ENCODE measurements at places on chromosomes 2 and 18.

GRCh38 chr2:178195390-178196166, 1.3 kb downstream of the OSBPL6 start:
- no peak for DNase-seq

DNA sequence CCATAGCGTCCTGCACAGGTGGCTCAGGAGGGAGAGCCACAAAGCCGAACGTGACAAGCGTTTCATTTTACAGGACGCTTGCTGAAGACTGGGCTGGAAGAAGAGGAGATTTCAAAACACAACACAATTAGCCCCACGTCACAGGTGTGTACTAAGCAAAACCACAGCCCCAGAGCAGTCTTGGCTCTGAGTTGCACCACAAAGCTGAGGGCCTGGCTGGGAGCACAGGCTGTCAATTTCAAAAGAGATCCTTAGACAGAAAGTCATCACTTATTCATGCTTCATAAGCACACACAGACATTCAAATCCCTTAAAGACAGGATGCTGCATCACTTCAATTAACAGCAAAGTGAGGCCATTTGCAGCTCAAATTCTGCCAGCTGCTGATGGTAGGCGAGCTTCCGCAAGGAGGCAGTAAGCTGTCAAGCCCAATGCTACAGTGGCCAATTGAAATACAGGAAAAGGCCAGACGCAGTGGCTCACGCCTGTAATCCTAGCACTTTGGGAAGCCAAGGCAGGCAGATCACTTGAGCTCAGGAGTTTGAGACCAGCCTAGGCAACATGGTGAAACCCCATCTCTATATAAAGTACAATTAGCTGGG, 79.6 kb downstream of the SKA1 start:
- no peak for DNase-seq

DNA sequence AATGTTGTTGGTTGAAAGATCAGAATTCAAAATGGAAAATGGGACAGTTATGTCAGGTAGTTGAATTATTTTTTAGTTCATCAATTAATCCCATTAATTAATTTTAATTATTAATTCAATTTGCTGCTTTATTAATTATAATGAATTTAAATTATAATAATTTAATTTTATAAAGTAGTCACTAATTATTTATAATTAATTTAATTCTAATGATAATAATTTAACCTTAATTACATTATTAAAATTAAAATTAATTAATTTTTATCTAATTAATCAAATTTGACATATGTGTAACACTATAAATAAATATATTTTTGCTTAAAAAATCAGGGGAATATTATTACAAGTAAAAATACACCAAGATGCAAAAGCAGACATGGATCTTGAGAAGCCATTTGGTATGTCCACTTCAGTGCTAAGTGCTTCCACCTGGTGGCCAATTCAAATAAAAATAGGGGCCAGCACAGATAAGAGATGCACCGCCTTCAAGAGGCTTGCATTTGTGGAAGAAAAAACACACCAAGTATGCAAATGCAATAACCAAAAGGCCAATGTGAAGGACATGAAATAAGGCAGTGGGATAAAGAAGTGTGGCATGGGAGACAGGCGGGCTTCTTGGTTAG, 73.2 kb downstream of the MBP start:
- no peak for DNase-seq

DNA sequence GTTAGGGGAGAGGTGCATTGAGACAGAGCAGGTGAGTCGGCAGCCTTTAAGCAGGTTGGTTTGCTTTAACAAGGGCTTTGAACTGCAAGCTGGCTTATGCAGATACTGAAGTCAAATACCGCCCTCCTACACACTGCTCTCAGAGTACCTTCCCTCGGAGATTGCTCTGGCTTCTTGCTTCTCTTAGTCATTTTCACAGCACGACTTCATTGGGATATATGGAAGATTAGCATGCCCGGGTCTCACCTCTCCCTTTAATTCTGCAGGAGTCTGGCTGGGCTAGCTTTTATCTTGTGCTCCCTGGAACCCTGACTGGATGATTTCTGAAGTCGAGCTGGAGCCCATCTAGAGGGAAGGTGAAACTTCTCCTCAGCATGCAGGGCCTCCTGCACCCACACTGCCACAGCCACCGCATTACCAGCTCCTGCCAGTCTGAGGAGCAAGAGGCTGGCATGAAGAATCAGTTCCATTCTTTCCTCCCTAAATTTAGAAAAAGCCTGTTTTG, 395.5 kb upstream of the HNRNPA3 start:
- no peak for DNase-seq

GRCh38 chr18:35490894-35491699, 6.7 kb downstream of the INO80C start:
- no peak for DNase-seq

DNA sequence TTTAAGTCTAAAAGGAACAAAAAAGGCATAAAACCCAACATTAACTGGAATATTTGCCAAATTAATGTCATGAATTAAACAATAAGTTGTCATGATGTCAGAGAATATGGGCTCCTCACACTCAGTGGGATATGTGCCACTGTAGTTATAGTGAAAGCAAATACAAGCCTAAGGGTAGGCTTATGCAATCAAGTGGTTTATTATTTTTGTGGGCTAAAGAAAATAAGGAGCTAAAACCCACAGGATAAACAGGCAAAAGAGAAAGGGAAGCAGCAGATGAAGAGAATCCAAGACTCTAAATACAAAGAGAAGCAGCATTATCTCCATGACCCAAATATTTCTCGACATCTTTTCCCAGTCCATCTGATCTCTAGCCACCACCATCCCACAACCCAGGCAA, 17.5 kb downstream of the YWHAQ start:
- DNase-seq, result no peak

DNA sequence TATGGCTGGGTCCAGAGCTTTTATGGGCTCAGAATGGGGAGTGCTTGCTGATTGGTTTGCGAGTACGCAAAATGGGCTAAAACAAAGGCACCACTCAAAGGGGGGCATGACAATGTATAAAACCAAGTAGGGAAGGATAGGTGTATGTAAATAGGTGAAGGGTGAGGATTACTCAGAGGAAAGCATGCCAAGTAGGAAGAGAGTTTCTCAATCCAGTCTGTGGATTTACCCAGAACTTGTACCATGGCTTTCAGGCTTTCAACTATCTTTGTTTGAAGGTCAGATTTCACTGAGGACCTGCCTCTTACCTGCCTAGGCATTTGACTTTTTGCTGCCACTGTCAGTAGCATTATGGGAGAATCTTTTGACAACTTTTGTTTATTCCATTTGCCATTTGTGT, 92.3 kb downstream of the RAB3GAP1 start:
- no peak for DNase-seq

DNA sequence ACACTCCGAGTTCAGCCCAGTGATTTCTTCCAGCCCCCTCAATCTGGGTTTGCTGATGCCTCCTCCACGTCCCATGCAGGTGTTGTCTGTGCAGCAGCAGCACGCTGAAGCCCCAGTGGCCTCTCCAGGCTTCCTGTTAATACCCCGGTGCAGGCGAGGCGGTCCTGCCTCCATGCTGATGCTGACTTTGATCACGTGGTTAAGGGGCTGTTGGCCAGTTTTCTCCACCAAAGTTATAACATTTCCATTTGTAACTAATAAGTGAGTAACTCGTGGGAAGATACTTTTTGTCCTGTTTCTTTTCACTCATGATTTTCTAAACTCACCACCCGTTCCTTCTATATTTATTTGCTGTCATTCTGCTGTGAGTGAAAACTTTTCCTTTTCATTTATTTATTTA, 42.5 kb upstream of the TMEM18 start:
- DNase-seq, result no peak

- DNase-seq, result no peak
Observed at GRCh38 chr18:45068400-45069094, 387.9 kb downstream of the SETBP1 start.

- DNase-seq, result no peak
Observed at GRCh38 chr2:27073782-27074181, 2.3 kb upstream of the OST4 start.

- no peak for DNase-seq
Observed at GRCh38 chr18:8870528-8870927, 165.2 kb downstream of the MTCL1 start.

Data from thoracic aorta (tissue), 2 donors.